NCI-H187 treated with DMSO at 0.1 percent for 48 hours (cell line): ENCODE measurements at places on chromosomes 16 and 17.

- DNase-seq = no peak
Observed at GRCh38 chr17:55344514-55344997, 77.1 kb downstream of the MMD start.

GRCh38 chr17:78748048-78748729, 33.9 kb downstream of the CYTH1 start:
- no peak for DNase-seq

DNA sequence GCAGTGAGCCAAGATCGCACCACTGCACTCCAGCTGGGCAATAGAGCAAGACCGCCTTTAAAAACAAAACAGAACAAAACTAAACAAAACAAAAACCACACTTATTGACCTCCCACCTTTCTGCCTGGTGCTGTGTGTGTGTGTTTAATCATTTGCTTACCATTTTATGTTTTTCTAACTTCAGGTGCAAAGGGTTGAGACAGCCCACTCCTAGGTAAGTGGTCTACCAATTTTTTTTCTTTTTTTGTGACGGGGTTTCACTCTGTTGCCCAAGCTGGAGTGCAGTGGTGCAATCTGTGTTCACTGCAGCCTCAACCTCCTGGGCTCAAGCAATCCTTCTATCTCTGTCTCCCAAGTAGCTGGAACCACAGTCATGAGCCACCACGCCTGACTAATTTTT, 65.8 kb downstream of the SALL1 start:
- DNase-seq = no peak

DNA sequence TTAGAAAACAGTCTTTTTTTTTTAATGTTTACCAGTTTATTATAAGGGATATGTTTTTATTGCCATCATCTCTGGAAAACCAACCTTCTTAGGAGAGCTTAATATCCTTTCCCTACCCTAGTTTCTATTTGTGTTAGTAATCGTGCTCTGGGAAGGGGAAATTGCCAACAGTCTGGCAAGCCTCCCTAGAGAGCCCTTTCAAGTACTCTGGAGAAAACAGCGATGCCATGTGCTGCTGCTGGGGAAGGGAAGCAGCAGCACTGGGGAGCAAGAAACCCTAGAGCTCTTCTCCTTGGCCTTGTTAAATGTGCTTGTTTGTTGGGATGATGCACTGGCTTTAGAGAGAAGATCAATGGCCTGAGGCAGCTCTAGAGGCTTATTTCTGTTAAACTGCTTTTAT, 10.3 kb downstream of the RETREG3 start:
- DNase-seq = no peak

DNA sequence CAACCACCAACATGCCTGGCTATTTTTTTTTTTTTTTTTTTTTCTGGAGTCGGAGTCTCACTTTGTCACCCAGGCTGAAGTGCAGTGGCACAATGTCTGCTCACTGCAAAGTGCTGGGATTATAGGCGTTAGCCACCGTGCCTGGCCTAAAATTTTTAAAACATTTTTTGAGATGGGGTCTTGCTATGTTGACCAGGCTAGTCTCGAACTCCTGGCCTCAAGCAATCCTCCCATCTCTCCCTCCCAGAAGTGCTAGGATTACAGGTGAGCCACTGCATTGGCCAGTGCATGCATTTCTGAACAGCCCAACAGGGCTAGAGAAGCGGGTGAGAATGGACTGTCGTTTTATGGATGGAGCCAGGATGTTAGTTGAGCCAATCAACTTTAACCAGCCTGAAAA, 72.4 kb downstream of the ERCC4 start:
- DNase-seq = no peak

- DNase-seq = no peak
Observed at GRCh38 chr17:39704821-39705551, 5.1 kb downstream of the ERBB2 start.

DNA sequence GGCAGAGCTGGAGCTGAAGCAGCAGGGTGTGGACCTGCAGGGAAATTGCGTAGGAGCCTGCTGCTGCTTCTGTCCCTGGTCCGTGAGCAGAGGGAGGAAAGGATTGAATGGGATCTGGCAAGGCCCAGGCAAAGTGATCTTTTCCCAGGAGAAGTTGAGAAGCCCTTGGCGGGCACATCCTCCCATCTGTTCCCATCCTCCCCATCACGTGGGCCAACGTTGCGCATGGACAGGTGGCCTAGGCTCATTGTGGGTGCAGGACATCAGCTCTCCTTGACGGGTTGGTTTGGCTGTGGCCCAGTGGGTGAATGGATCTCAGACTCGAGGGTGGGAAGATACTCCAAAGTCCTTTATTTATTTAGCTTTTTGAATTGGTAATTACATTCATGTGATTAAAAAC, 29.4 kb upstream of the POLR3E start:
- DNase-seq = no peak

DNA sequence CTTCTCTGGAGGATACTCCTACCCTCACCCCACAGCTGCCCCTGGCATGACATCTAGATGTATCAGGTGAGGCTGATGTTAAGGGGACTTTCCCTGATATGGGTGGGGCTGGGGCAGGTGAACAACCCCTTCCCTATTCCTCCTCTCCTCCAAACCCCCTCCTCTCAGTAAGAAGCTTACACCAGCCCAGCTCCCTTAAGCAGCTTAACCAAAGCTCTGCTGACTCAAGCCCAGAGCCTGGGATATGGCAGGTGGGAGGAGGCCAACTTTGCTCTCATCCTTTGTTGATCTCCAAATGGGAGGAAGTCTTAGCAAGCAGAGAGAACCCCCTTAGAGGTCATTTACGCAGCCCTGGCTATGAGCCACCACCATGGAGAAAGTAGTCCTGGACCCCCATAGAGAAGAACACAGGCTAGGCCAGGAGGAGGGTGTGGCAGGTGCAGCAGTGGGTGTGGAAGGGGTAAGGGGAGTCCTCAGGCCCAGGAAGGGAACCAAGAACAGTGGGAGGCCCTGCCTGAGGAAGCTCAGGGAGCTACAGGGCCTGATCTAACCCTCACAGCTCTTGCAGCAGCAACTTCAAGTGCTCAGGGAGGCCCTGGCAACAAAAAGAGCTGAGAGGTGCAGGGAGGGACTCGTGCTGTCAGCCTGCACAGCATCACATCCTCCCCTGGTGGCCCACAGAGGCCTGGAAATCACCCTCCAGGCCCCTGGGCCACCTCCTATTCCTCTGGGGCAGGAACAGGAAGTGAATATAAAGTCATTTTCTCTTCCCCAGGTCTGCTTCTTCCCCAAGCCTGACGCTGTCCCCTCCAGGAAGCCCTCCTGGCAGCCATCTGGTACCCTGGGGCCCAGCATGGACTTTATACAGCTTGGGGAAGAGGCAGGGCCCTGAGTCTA, 2.9 kb downstream of the UNC119 start:
- no peak for DNase-seq

GRCh38 chr16:82675300-82675699, 48.5 kb downstream of the CDH13 start:
- DNase-seq = no peak

DNA sequence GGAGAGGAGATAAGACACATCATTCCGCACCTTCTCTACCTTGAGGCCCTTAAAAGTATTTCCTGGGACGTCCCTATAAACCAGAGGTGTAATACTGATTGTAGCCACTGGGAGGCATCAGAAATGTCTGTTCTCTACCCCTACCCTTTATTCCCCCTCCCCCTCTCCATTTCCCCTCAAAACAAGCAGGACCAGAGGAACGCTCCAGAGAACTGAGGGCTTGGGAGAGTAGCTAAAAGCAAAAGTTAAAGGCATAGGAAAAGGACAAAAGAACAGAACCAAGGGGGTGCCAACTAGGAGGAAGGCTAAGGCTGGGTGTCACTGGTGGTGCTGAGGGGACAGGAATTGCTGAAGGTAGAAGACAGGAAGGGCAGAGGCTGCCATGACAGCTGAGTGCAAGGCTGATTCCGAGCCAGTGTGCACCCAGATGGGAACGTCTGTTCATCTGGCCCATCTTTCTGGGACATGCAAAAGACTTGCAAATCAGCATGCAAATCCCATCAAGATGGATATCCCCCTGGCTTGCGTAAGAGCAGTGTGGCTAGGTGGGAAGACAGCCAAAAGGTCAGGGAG, 6.7 kb downstream of the CAMTA2 start:
- DNase-seq = no peak

DNA sequence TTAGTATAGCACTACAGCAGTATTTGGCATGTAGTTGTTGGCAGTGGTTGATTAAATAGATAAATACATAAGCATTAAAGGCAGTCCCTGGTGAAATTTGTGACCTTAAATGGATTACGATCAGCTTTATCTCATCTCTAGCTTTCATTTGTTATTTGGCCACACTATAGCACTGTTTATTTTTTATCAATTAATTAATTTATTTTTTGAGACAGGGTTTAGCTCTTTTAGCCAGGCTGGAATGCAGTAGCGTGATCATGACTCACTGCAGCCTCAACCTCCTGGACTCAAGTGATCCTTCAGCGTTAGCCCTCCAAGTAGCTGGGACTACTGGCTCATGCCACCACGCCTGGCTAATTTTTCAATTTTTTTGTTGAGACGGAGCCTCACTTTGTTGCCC, 18.7 kb upstream of the ARHGAP17 start:
- DNase-seq = no peak

- DNase-seq = no peak
Observed at GRCh38 chr16:67731753-67732095, 12.6 kb upstream of the GFOD2 start.

DNA sequence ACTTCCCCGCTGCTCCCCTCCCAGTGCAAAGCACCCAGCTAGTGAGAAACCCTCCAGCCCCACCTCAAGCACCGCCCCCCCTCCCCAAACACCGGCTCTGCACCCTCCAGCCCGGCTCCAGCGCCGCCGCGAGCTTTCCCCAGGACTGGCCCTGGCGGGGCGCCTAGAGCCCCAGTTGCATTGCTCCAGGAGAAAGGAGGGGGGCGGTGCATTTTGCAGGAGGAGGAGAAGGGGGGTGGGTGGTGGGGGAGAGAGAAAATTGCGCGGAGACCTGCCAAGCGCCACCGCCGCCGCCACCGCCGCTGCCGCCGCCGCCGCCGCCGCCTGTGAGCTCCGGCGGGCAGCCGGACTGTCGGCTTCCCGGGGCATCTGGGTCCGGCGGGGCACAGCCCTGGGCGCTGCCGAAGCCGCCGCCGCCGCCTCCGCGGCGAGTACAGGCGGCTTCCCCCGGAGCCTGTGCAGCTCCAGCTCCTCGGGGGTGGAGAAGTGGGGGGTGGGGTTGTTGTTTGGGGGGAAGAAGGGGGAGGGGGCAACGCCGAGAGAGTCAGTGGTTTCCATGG, 333 bp upstream of the NOG start:
- DNase-seq = no peak

GRCh38 chr17:15038656-15039055, 226.5 kb downstream of the PMP22 start:
- DNase-seq = no peak

DNA sequence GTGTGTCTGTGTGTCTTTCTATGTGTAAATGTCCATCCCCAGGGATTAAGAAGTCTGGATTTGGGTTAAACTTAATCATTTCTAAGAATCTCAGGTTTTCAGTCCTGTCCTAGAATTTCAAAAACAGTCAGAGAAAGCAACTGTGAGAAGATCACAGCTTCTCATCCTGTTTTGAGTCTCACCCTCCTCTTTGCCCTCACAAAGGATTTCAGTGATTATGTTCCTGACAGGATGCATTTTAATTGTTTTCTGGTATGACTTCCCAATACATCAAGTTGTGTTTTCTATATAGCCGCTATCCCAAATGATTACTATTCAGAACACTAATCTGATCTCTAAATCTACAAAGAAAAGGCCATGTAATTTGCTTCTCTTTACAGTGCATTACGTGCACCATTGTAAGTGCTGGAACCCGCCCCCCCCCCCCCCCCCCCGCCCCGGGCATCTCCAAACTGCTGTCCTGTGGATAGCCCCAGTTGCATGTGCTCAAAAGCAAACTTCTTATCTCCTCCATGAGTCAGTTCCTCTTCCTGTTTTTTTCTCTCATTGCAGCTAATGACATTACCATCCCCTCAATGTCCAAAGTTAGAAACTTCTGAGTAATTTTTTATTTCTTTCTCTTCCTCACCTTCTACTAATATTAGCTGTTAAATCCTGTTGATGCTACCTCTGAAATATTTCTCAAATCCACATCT, 73.9 kb downstream of the CDH13 start:
- no peak for DNase-seq

- DNase-seq = no peak
Observed at GRCh38 chr17:56601591-56601990, 8.1 kb downstream of the NOG start.

GRCh38 chr16:14028202-14028601, 42.9 kb upstream of the MRTFB start:
- no peak for DNase-seq

DNA sequence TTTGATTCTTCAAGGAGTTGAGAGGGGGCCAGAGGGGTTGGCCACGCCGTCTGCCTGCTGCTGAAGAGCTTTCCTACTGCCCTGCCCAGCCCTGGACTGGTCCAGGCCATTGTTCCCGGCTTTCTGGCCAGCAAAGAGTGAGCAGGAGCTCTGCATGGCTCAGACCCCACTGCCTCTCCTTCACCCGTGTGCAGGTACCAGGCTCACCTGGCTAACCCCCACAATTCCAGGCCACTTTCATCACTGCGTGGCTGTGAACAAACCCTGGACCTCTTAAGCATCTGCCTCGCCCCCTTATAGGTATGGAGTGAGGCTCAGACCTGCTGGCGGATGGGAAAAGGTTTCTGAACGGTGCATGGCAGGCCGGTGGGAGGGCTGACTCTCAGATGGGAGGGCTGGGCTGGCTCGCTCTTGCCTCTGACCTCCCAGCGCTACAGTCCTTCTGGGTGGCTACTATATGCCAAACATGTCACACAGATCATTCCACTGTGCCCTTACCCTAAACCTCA, 8.9 kb downstream of the ZNF319 start:
- DNase-seq = no peak

- no peak for DNase-seq
Observed at GRCh38 chr17:19768046-19768782, 20.1 kb upstream of the ALDH3A1 start.

GRCh38 chr17:9343516-9343915, 232.1 kb downstream of the STX8 start:
- DNase-seq = no peak

DNA sequence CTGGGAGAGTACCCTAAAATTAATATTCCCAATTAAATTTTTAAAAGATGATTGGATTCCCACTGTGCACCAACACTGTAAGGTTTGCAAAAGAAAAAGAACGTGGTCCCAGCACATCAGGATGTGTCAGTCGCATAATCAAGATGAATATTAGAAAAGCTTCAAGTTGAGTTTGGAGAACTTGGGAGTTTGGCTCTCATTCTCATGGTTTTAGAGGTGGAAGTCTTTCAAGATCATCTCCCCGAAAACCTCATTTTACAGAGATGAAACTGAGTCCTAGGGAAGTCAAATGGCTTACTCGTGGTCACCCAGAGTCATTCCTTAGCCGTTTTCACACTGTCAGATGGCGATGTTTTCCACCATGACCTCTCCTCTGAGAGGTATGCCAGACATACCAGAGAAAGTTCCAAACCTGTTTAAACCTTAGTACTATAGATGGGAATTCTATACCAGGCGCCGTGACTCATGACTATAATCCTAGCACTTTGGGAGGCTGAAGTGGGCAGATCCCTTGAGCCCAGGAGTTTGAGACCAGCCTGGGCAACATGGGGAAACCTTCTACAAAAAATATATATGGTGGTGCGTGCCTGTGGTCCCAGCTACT, 1.2 kb downstream of the SEC14L1 start:
- DNase-seq = no peak
